Hippocampal formation (tissue), 2 donors: ENCODE measurements at places on chromosomes 6 and 20.

- DNase-seq = no peak
Observed at GRCh38 chr20:62745952-62746288, 37.3 kb downstream of the NTSR1 start.

DNA sequence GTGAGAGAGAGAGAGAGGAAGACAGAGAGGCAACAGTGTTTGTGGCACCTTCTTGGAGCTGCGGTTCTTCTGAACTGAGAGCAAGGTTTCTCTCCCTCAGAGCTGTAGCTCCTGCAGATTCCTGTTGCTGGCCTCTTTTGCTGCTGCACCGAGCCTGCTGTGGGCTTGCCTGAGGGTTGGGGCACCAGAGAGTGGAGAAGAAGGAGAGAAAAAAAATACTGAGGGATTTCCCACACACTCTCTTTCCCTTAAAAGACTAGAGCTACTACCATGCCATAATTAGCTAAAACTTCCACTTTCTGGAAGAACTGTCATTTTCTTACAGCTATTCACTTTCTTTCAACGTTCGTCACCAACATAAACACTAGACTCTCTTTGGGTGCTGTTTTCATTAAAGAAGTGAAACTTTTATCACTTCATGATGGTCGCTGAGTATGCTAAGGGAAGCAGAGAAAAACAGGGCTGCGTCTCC lies 18.2 kb upstream of the ECI2 start:
- DNase-seq = no peak

- DNase-seq = no peak
Observed at GRCh38 chr6:28757429-28758045, 166.2 kb downstream of the TRIM27 start.

- DNase-seq = no peak
Observed at GRCh38 chr6:19664050-19664449, 173.1 kb upstream of the ID4 start.
